ENCODE measurements at places on chromosomes 2 and 18. TPM values are rescaled to one million over a fixed set of nuclear protein-coding genes. Genes with fewer than 3 reads are reported as not detected.

Gene CDH7
- not detected for total RNA-seq

Gene PCARE
- not detected for total RNA-seq

Gene TMEM247
- not detected for total RNA-seq

Gene GCKR
- total RNA-seq: not detected

Gene KCNK3
- 7.2 TPM for total RNA-seq

Gene KCNG2
- total RNA-seq: not detected

GRCh38 chr2:160336105-160336504 lies 136.0 kb upstream of the ITGB6 start:
- DNase-seq: no peak

- DNase-seq: no peak
Observed at GRCh38 chr2:58660046-58660445, 418.9 kb upstream of the FANCL start.

DNA sequence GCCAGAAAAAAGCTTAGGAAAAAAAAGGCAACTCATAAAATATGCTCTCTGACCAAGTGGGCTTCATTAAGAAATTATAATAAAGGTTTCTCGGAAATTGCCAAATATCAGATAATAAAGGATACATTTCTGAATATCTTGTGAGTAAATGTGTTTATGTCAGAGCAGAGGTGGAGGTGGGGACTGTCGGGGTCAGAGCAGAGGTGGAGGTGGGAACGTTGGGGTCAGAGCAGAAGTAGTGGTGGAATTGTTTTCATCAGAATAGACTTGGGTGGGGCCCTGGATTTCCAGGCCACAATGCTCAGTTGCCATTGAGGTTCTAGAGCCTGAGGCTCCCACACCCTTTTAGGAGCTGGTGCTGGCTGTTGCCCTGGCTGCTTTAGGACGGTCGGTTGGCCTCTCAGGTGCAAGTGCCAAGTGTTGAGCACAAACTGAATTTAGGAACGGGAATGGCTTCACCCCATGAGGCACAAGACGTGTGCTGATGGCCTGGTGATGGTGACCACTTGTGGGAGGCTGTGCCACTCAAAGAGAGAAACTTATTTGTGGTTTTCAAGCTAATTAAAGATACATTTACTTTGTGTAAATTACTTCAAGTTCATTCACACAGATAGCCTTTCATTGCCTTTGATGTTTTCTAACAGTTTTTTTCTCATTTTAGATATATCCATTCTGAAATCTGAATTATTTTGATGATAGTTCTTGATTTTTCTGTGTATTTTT lies 131.5 kb downstream of the ATP9B start:
- no peak for DNase-seq

GRCh38 chr2:192230889-192231453 lies 36.2 kb upstream of the TMEFF2 start:
- DNase-seq: no peak

DNA sequence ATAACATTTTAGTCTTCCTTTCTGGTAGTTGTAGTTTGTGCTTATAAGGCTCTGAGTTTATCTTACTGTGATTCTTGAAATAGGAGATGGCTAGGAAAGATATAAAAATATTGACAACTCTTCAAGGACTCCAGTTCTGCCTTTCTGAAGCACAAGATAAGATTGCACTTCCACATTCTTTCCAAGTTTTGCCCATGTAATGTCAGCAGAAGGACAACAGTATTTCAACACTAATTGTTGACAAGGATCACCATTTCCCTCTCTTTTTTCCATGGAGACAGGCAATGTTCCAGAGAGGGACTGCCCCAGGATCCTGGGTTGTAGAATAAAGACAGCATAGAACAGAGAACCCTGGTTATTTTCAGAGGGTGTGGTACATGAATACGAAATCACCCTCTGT lies 279.1 kb upstream of the CNTNAP5 start:
- no peak for DNase-seq

DNA sequence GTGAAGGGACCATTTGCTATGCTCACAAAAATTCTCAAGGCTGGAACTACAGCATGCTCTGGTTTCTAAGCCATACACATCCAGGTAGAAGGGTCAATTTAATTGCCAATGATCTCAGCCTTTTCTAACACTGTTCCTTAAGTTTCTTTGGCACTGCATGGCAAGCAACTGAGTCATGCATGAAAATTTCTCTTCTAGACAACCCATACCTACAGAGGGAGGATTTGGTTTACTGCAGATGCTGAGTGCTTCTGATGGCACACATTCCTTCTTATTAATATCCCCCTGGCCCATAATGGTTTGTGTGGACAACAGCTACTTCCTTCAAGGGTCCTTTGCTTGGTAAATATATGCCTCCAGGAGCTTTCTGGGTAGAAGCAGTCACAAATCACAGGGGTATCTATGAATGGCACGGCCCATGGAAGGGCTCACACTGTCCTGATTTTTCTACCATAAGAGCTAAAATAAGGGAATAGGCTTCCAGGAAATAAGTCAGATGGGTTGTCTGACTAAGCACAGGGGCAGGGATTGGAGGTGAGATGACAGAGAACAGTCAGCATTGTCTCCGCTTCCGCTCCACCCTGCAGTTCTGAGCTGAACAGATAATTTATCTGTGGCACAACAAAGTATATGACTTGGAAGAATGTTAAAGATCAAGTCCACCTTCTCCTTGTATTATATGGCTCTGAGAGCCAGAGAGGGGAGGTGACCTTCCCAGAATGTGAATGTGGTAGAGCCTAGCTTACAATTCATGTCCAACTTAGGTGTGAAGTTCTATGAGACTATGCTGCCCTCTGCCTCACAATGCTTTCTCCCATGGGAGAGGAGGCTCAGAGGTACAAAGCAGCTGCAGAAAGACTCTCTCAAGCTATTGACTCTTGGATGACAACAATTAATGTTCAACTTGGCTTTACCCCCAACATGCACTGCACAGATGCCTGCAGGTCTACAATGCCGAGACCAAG lies 199.2 kb upstream of the TNP1 start:
- no peak for DNase-seq

- DNase-seq: no peak
Observed at GRCh38 chr2:30351116-30351515, 95.9 kb upstream of the LCLAT1 start.
